Activated CD4-positive, alpha-beta T cell treated with anti-CD3 and anti-CD28 coated beads, Interleukin-2, Interleukin-4, amounts not matched to agents 100 ng/mL and 50 ng/mL, durations not matched to agents 16 hours and 8 hours (primary cell): ENCODE measurements at places on chromosomes 1 and 21.

DNA sequence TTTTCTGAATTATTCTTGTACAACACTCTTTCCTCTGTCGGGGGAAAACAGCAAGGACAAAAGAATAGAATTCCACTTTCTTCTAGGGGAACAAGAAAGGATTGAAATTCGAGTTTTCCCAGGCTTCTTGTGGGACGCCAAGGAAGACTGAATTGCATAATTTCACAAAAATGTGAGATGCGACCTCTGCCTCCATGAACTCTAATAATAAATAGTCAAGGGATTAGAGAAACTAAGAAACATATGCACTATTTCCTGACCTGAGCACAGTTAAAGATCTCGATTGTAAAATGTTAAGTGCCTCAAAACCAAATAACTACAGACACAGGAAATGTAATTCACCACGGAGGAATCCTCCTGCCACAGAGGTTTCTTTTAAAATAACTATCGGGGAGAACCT lies 117.3 kb upstream of the MARK1 start:
- DNase-seq, result no peak

- peak; percentile 18 for DNase-seq
Observed at GRCh38 chr1:102550729-102551384, 554.1 kb upstream of the OLFM3 start.

- DNase-seq, result peak; percentile 85
Observed at GRCh38 chr1:966704-967300, 520 bp downstream of the PLEKHN1 start.

- no peak for DNase-seq
Observed at GRCh38 chr1:109024646-109025045, 17.3 kb downstream of the WDR47 start.

DNA sequence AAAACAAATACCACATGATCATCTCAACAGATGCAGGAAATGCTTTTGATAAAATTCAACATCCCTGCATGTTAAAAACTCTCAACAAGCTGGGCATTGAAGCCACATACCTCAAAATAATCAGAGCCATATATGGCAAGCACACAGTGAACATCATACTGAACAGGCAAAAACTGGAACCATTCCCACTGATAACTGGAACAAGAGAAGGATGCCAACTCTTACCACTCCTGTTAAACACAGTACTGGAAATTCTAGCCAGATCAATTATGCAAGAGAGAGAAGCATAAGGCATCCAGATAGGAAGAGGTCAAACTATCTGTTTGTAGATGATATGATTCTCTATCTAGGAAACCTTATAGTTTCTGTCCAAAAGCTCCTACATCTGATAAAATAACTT lies 91.6 kb downstream of the DNAH14 start:
- no peak for DNase-seq

- DNase-seq, result no peak
Observed at GRCh38 chr1:150267896-150268295, 920 bp downstream of the APH1A start.

- DNase-seq, result no peak
Observed at GRCh38 chr1:15884477-15884876, 37.0 kb downstream of the SPEN start.

GRCh38 chr1:66445492-66446181 lies 88.3 kb upstream of the SGIP1 start:
- DNase-seq, result peak; percentile 72

DNA sequence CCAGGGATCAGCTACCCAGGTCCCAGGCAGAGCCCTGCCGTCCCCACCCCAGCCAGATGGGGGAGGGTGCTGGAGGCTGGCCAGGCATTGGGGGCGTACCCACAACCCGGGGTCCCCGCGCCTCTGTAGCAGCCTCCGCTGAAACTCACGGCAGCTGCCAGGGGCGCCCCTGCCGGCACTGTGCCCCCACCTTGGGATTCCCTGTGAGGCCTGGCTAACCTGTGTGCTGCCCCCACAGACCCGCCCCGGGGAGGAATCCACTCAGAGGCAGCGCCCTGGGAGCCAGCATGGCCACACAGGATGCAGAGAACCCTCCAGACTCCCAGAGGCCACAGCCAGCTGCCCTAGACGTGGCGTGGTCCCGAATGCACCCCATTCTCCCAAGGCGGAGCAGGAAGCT lies 3.8 kb downstream of the DVL1 start:
- DNase-seq, result no peak

GRCh38 chr1:241213139-241213538 lies 143.9 kb downstream of the RGS7 start:
- no peak for DNase-seq

DNA sequence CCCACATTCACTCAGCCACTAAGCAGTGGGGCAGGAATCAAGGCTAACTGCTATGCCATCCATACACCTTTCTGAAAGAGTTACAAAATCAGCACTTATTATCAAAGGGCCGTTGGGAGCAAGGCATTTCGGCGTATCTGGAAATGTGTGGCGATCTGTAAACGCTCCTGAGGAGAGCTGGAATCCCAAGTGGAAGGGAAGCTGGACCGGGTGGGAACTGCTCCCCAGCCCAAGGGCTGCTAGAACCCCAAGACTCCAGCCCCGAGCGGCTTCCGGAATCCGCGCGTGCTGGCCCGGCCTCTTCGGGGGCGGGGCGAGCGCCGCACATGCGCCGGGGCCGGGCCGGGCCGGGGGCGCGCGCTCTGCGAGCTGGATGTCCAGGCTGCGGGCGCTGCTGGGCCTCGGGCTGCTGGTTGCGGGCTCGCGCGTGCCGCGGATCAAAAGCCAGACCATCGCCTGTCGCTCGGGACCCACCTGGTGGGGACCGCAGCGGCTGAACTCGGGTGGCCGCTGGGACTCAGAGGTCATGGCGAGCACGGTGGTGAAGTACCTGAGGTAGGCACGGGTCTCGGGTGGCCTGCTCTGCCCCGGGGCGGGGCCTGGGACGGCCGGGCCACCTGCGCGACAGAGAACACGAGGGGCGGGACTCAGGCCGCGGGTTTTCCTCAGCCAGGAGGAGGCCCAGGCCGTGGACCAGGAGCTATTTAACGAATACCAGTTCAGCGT lies at the start of gene NAXE:
Gene NAXE (plus strand): TSS at position 345 of the 726 bp plus-strand sequence. CDS start 29 bp downstream, at position 374.
- peak; percentile 68 for DNase-seq

DNA sequence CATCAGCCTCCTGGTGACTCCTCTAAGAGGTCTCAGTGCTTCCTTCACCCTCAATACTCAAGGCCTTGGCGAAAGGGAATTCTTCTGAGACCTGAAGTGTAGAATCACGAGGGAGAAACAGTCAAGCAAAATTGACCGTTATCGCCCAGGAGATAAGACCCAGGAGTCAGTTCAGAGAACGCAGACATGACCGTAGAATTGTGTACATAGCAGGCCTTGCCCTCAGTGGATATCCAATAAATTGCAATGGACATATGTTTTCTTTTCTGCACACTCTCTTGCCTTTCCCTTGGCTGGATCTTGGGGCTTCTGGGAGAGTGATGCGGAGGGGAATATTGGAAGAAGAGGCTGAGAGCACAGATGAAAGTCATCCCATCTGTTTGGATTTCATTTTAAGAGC lies 15.7 kb upstream of the ETS2 start:
- no peak for DNase-seq

DNA sequence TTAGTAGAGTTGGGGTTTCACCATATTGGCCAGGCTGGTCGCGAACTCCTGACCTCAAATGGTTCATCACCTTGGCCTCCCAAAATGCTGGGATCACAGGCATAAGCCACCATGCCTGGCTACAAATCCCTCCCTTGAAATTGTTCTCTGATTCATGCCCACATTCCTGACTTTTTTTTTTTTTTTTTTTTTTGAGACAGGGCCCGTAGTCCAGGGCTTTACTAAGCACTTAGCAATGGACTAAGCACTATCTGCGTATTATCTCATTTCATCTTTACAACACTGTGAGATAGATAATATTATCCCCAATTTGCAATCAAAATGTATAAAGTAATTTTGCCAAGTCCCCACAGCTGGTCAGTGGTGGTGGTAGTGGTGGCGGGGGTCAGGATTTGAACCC lies 58.9 kb downstream of the VWA5B1 start:
- no peak for DNase-seq

DNA sequence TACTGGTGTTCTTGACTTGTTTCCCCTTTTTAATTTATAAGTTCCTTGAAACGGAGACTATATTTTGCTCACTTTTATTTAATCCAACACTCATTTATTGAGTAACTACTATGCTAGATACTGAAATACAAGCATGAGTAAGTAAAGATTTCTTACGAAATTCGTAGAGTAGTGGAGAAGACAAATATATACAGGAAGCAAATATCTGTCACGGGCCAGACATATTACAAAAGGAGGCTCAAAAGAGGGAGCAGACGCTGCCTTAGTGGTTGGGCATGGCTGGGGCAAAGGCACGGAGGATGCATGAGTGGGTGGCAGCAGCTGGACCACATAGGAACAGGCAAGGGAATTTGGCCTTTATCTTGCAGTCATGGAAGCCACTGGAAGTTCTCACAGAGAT lies 6.8 kb downstream of the NCF2 start:
- no peak for DNase-seq

- DNase-seq, result peak; percentile 36
Observed at GRCh38 chr1:161139766-161140165, 7.3 kb upstream of the DEDD start.

DNA sequence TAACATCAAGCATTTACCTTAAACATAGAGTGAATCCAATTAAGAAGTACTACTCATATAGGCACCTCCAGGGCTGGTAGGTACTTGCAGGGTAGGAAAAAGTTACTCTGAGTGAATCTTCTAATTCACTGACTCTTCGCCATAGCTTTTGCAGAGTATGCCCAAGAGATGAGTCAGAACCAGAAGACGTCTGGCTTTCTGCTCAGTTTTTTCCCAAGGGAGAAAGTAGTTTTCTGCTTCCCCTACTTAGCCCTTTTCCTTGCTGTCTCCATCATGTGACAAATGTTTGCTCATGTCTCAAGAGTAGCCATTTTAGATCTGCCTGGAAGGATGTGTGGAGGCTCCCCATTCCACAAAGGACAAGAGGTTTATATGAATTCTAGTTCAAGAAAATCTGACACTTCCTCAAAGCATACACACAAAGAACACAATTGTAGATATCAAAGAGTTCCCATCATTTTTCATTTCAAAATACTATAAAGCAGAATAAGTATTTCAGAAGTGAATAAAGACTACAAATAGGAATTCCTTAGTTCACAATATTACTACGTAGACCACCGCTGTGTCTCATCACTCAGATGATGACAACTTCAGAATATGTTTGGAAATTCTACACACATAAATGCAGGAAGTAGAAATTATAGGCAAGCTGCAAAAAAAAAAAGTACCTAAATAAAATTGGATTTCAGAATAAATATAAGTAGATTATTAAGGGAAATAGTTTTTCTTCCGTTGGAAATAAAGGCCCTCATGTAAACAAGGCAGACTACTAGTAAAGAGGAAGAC lies 98.5 kb downstream of the ASH1L start:
- no peak for DNase-seq

DNA sequence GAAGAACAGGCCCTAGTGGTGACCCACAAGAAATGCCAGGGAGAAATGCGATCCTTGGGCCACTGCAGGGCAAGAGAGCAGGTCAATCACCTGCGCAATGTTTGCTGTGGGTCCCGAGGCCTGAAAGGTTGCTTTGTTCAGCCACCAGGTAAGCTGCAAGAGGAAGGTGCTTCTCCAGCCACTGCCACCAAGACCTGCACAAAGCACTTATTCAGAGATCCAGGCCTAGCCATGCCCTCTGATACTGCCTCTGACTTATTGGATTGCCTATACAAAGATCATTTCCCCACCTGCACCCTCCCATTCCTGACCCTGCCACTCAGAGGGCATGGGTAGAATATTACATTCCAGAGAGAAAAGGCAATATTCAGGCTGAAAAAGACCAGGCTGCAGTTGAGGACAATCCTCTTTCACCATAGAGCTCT lies 349.4 kb upstream of the NFIA start:
- DNase-seq, result no peak

DNA sequence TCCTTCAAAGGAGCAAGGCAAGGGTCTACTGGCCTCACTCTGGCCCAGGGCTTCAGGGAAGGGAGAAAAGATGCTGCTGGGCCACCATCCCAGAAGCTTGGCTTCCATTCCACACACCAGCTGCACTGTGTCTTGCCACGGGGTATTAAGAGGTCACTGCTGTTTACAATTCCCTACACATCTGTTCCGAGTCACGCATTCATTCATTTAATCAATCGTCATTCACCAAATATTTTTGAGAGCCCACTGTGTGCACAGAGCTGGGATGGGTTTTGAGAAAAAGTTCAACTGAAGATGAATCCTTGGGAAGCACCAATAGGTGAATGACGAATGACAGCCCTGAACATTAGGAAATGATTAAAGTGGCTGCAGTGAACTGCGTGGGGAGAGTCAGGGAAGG lies 101.7 kb downstream of the NAV1 start:
- no peak for DNase-seq

DNA sequence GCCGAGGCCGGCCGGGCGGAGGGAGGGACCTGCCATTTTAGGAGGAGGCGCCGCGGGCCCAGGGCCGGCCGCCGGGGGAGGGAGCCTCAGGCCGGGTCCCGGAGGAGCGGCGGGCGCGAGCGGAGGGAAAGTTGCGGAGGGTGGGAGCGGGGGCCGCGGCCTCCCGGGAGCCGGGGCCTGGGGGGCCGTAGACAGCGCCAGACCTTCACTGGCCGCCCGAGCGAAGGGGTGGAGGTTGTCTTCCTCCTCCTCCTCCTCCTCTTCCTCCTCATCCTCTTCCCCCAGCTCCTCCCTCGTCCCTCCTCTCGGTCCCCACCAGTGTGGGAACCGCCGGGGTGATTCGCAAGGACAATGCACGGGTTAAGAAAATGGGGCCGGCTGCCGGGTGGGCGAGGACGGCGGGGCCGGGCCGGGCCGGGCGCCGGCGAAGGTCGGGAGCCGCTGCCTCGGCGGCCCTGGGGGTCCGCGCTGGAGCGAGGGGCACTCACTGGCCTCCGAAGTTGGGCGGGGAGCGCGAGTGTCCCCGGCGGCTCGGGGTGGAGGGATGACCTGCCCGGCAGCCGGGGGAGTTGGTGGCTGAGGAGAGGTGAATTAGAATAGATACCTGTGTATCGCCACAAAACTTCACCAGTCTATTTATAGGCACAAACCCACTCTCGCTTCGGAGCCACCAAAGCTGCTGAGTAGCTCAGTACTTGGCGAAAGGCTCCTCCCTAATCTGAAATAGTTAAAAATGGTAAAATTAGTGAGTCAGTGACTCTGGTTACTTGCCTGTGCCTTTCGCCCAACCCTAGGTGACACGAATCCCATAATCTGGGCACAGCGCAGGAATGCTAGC lies 1.3 kb downstream of the DYRK1A start:
- peak; percentile 45 for DNase-seq

DNA sequence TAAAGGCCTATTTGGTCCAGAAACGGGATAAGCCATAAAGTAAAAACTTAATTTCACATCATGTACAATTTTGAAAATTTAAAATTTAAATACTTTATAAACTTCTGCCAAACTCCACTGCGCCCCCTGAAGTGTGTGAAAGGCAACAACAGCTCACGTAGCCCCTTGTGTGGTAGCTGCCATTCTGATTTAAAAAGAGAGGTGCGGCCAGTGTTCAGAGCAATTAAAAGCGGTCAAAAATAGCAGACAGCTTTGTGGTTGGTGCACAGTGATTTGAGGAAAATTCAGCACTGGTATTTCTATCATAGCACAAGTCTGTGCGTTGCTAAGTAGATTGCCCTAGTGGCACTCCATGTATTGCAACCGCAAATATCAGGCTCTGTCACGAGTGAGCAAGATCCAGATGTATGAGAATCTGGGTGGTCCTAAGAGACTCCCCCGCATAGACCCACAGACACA lies 122.5 kb downstream of the ATG4C start:
- DNase-seq, result peak; percentile 8
